ENCODE measurements at places on chromosomes 11 and 22.

- no peak for DNase-seq
Measured at GRCh38 chr11:111172321-111172862, 73.1 kb upstream of the POU2AF2 start.

GRCh38 chr11:134741453-134742223 lies 329.6 kb upstream of the B3GAT1 start:
- DNase-seq, result peak; percentile 83

- no peak for DNase-seq
Measured at GRCh38 chr11:84333221-84333620, 1047.1 kb upstream of the CCDC90B start.

- DNase-seq, result peak; percentile 44
Measured at GRCh38 chr11:19370100-19370861, 129.5 kb upstream of the E2F8 start.

GRCh38 chr11:68503792-68504191 lies 43.2 kb downstream of the PPP6R3 start:
- DNase-seq, result no peak

- no peak for DNase-seq
Measured at GRCh38 chr11:77510851-77511250, 37.0 kb upstream of the PAK1 start.

DNA sequence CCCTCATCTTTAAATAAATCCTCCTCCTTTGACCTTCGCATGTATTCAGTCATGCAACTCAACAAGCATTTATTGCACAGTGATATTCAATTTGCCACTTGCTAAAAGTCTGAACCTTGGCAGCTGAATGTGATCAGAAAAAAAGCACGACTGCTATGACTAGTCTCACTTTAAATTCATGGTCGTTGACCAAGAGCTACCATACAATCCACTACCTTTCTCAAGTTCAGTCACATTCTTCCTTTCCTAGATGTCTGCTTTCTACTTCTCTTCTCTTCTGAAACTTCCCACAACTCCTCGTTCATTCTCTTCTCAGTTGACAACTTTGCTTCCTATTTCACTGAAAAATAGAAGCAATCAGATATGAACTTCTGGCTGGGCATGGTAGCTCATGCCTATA lies 2.0 kb upstream of the SAA1 start:
- DNase-seq, result no peak

- no peak for DNase-seq
Measured at GRCh38 chr11:63243533-63243932, at the start of gene SLC22A25. Gene SLC22A25, minus strand, starts transcription at chr11:63243599. Its CDS starts 13,947 bp downstream, at chr11:63229652.

- no peak for DNase-seq
Measured at GRCh38 chr11:95324826-95325225, 93.8 kb upstream of the SESN3 start.

GRCh38 chr11:35145271-35145670 lies 6.3 kb downstream of the CD44 start:
- DNase-seq, result no peak

GRCh38 chr11:119640541-119640940 lies 88.5 kb downstream of the NECTIN1 start:
- no peak for DNase-seq

- no peak for DNase-seq
Measured at GRCh38 chr11:118895093-118896039, 11.7 kb downstream of the CXCR5 start.

DNA sequence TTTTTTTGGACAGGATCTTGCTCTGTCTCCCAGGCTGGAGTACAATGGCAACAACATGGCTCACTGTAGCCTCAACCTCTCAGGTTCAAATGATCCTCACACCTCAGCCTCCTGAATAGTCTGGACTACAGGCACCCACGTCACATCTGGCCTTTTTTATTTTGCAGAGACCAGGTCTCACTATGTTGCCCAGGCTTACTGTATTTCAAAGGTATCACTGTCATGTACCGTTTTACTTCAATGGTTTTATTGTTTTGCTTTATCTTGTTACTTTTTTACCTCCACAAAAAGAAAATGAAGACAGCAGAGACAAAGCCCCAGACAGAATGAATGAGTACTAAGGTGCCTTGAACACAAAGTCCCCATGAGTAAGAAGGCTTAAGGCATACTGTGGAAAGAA lies 5.1 kb downstream of the TCF20 start:
- no peak for DNase-seq

- DNase-seq, result no peak
Measured at GRCh38 chr11:67272327-67273259, 6.3 kb downstream of the GRK2 start.

GRCh38 chr11:64851831-64852351 lies 7.4 kb upstream of the CDC42BPG start:
- DNase-seq, result no peak

GRCh38 chr11:57255618-57256017 lies 18.6 kb upstream of the APLNR start:
- no peak for DNase-seq

GRCh38 chr11:99687320-99687719 lies 666.6 kb downstream of the CNTN5 start:
- peak; percentile 5 for DNase-seq

- peak; percentile 11 for DNase-seq
Measured at GRCh38 chr11:65718964-65719492, 1.6 kb downstream of the RNASEH2C start.

DNA sequence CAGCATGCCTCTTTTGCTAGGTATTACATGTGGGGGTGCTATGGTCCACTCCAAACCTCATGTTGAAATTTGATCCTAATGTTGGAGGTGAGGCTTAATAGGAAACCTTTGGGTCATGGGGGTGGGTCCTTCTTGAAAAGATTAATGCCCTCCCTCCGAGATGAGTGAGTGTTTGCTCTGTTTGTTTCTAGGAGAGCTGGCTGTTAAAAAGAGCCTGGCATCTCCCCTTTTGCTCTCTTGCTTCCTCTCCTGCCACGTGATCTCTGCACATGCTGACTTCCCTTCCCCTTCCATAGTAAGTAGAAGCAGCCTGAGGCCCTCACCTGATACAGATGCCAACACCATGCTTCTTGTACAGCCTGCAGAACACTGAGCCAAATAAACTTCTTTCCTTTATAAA lies 104.5 kb downstream of the FAT3 start:
- no peak for DNase-seq

- DNase-seq, result no peak
Measured at GRCh38 chr11:1765871-1766718, 2.4 kb upstream of the CTSD start.

DNA sequence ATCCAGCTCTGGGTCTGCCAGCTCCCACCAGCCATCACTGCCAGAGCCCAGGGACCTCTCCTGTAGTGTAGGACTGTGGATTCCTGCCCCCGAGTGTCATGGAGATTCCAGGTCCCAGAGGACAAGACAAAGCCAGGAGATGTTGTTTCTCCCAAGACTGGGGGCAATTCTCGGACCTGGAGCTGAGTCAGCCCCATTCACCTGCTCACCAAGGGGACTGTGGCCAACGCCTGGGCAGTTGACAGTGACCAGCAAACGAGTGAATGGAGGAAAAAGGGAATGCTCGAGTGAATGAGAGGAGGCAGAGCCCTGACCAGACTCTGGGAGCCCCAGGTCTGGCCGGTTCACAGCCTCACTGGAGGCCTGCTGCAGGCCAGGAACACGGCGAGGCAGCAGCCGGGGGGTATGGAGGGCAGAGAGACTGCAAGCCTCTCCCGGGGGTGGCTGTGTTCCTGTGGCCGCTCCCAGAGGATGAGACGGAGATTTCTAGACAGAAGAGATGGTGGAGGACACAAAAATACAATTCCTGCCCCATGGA lies 61.3 kb upstream of the PRR5 start:
- no peak for DNase-seq

- DNase-seq, result no peak
Measured at GRCh38 chr11:7579361-7579791, 65.6 kb downstream of the PPFIBP2 start.

DNA sequence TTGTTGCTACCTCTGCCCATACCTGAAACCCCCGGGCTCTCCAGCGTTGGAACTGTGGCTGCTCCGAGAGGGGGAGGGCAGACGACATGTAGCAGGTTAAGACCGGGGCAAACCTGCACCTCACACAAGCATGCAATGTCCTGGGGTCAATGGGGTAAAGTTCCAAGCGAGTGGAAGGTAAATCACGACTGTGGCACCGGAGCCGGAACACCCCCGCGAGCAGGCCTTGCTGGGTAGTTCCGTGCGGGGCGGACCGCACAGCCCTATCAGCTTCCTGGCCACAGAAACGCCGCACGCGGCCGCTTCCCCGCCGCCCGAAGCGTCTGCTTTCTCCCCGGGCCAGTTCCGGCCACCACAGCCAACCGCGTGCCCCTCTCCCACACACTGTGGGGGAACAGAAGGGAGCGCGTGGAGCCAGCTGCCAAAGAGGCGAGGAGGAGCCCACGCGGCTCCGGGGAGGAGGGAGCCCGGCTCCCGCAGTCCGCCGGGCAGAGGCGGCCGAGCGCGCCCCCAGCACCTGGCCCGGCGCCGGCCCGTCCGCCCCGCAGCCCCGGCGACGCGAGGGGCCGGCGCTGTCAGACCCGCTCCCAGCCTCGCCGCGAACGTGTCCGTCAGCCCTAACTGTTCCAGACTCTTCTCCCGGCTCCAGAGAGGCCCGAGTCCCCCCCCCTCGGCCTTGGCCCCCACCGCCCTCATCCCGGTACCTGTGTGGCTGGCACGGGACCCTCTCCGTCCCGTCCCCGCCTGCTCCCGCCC lies 1.6 kb downstream of the SPTBN2 start:
- DNase-seq, result peak; percentile 17

- DNase-seq, result no peak
Measured at GRCh38 chr11:18011633-18012032, 1.2 kb downstream of the SERGEF start.

DNA sequence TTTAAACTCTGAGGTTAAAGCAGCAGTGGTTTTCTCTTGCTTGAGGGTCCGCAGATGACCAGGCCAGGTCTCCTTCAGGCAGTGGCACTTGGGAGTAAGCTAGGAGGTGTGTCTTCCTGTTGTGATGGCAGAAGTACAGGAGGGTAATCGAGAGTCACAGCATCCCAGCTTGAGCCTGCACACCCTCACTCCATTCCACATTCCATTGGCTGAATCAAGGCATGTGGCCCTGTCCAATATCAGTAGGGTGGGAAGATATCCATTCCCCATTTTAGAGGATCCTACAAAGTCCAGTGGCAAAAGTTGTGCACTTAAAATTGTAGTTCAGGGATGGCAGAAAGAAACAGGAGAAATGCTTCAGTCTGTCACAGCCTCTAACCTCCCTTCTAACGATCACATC lies 23.3 kb downstream of the OSBP2 start:
- DNase-seq, result no peak

GRCh38 chr11:119560291-119560690 lies 137.3 kb upstream of the THY1 start:
- no peak for DNase-seq

DNA sequence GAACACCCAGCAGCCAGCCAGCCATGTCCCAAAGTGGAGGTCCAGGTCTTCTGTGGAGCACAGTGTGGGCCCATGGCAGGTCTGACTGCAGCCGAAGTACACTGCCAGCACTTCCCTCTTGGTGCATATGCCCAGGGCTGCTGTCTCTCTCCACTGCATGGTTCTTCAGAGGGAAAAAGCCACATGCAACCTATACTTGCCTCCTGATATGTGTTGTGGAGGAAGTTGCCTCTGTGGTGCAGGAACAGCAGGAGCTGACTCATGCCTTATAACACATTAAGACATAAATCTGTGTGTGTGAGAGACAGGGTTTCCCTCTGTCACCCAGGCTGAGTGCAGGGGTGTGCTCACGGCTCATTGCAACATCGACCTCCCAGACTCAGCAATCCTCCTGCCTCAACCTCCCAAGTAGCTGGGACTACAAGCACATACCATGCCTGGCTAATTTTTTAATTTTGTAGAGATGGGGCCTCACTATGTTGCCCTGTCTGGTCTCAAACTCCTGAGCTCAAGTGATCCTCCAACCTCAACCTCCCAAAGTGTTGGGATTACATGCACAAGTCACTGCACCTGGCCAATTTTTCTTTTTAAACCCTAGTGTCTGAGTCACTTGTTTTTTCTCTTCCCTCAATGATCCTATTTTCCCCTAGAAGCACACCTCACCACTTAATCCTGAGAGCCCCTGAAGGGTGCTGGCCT lies 98.8 kb downstream of the MPPED2 start:
- no peak for DNase-seq

- no peak for DNase-seq
Measured at GRCh38 chr22:37654563-37655251, 3.8 kb upstream of the PDXP start.

DNA sequence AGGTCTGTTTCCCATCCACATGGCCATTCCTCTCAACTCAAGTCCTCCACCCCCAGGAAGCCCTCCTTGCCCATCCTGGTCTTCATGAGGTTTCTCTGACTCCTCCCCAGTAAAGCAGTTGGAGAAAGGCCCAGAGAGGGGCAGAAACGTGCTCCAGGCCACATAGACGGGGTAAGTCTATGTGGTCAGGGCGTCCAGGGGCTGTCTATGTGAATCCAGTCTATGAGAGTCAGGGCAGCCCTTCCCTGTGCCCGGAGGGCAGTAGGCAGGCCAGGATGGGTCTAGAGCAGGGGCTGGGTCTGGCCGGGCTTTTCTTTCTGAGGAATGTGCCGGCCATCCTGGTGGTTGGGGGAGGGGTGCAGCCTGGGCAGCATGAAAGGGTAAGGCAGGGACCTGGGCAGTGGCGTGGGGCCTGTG lies 11.7 kb downstream of the GUCD1 start:
- DNase-seq, result no peak

- DNase-seq, result no peak
Measured at GRCh38 chr11:66686100-66686785, 8.6 kb upstream of the RBM4B start.

DNA sequence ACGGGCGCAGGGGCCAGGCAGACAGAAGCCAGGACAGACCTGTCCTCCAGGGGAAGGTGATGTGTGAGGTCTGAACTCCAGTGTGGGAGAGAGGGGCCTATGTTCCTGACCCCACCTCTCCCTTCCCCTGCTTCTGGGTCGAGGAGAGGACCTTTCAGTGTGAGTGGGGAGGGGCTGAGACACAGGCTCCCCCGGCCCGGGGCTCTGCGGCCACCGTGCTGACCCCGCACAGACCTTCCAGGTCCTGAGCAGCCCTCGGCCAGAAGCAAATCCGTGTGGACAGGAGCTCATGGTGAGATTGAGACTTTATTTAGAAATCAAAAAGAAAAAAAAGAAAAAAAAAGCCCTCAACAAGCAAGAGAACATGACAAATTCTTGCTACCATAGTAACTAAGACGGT lies 680.5 kb downstream of the BRD1 start:
- DNase-seq, result no peak

GRCh38 chr11:95487391-95487790 lies 256.4 kb upstream of the SESN3 start:
- no peak for DNase-seq

- DNase-seq, result peak; percentile 70
Measured at GRCh38 chr11:12567746-12568460, 106.3 kb upstream of the TEAD1 start.

Data from fibroblast of villous mesenchyme (primary cell).